ENCODE measurements at places on chromosomes 13 and 19.

DNA sequence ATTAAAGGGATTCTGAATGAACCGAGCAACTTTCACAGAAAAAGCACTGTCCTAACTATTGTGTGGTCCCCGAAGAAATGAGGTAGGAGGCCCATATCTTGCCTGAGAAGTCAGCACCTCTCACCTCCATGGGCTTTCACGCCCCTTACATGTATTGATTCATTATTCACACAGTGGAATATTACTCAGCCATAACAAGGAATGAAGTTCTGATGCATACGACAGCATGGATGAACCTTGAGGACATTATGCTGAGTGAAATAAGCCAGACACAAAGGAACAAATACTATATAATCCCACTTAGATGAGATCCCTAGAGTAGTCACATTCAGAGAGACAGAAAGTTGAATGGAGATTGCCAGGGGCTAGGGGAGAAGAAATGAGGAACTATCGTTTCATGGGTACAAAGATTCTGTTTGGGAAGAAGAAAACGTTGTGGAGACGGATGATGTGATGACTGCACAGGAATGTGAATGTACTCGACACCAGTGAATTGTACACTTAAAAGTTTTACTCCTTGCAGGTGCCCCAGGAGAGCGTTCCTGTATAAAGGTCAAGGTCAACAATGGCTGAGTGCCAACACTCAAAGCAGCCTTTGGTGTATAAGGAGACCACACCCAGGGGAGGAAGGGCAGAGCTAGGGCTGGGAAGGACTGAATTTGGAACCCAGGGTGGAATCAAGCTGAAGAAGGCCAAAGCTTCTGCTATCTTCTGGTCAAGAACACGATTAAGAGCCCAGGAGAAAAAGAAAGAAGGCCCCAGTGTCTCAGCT lies 22.5 kb downstream of the ZIC5 start:
- no peak for DNase-seq

- DNase-seq = no peak
These were observed 7.2 kb upstream of the USF2 start for GRCh38 chr19:35261356-35262100.

DNA sequence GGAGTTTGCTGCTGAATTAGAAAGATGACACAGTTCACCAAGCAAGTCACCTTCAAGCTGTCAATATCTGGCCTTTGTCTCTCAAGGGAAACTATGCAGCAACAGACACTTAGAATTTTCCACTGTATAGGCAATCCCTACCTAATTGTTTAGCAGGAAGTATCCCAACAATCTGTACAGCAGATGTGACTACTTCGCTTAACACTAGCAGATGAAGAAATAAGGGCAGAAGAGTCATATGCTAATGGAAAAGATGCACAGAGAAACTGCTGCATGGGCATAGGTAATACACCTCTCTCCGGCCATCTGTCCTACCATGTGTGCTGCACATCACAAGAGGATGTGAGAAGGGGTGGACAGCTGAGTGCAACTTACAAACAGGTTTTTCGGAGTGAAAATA lies 851.2 kb downstream of the PCDH9 start:
- no peak for DNase-seq

DNA sequence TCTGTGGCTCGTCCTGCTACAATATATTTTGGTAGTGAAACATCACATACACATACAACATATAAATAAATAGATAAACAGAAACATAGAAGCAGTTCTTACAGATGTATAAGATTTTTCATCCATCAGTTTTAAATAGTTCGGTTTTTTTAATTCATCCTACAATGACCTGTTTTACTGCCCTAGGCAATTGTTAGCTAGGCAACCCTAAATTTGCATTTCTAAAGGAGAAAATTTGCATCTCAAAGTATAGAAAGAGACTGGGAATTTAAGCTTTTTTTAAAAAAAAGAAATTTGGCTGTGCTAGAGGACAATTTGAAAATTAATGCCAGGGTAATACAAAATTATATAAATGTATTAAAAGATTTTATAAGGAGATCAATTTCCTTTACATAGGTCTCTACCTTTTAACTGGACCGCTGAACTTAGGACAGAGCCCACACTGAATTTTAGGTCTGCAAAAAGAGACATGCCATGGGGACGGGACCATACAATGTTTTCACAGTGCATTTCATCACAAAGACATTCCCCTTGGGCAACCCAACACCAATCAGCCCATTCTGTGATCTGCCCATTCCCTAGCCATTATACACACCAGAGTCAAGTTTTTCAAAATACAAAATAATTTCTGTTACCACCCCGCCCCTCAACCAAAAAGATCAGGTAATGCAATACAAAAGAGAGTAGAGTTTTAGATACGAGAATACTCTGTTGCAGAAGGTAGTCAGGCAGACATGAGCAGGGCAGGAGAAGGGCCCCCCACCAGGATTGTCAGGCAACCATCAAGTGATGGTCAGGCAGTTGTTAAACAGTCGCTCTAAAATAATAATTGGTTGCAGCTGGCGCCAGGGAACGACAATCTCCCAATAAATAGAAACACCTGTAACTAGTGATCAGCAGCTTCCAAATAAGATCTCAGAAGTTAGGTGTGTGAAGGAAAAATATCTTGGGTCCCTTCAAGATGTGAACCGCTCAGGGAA lies 299.7 kb upstream of the SGCG start:
- no peak for DNase-seq

DNA sequence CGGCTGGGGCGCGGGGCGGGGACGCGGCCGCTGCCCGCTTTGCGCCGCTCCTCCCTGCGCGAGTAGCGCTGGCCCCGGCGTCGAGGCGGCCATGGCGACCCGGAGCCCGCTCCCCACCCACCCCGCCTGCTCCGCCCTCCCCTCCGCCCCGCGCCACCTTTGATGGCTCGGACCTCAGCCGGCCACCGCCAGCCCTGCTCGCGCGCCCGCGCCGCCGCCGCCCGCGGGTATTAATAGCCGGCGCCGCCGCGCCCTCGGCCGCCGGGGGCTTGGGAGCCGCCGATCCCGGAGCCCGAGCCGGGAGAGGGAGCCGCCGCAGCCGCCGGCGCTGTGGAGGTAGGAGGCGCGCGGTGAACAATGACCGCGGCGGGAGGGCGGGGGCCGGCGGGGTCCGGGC lies 261 bp downstream of the FARP1 start:
- DNase-seq = no peak

- no peak for DNase-seq
These were observed 191.4 kb downstream of the POSTN start for GRCh38 chr13:37407156-37407555.

GRCh38 chr19:3818918-3819317 lies 32.7 kb upstream of the MATK start:
- no peak for DNase-seq

- no peak for DNase-seq
These were observed 51.5 kb downstream of the SOX21 start for GRCh38 chr13:94660695-94661326.

DNA sequence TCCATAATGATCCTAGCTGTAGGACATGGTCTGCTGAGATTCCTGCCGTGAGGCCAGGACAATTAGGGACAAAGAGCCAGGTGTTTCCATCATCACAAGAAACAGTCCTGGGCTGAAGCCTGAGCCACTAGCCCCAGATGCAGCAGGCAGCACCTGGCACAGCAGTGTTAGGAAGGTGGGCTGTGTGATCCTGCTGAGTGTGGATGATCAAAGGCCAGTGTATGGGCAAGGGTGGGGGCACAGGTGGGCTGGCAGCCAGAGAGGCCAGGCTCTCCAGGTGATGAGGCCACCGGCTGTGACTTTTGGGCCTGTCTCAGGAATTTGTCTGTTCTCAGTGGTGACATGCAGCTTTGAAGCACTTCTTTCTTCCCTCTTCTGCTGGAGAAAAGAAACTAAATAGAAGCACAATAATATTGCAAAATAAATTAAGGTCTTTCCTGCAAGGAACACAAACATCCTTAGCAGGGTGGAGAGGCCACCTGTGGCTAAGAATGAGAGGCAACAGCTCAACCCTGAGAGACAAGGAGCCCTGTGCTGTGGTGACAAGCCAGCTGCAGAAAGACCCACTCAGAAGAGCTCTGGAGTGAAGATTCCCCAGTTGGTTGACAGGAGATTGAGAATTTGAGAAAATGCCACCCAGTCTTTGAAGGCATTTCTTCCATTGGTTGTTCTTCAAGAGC lies 127.6 kb downstream of the KATNAL1 start:
- DNase-seq = no peak

GRCh38 chr19:18366021-18366435 lies 19.9 kb upstream of the GDF15 start:
- DNase-seq = no peak
